Esophagus muscularis mucosa (tissue), 4 donors: ENCODE measurements at places on chromosomes 12 and 14. TPM values are rescaled to one million over a fixed set of nuclear protein-coding genes. Genes with fewer than 3 reads are reported as not detected.

- no peak for DNase-seq
Observed at GRCh38 chr14:34199585-34199984, 248.7 kb upstream of the EGLN3 start.

DNA sequence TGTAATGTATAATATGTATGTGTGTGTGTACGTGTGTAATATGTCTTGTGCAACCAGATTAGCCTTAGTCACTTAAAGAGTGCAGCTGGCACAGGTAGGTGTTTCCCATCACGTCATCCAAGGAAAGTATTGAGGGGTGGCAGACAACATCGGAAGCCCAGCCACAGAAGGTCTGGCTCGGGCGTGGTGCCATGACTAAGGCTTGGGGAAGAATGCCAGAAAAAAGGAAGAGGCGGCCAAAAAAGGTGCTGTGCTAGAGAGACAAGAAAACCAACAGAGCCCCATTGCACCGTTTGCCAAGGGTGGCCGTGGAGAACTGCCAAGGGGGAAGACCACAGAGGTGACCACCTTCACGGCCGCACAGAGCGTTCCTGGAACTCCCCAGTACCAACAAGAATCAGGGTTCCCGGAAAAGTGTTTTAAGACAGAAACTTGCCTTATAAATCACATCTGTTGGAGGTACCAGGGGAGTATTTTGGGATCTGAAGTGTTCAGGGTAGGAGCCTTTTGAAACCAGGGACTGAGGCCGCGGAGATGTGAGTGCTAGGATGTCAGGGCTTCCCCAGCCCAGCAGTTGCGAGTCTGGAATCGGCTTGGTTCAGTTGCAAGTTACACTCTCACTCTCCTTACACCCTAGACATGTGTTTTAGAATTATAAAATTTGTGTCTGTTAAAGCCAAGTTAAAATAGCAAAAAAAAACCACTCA lies 131.2 kb upstream of the DYRK2 start:
- peak; percentile 50 for DNase-seq

DNA sequence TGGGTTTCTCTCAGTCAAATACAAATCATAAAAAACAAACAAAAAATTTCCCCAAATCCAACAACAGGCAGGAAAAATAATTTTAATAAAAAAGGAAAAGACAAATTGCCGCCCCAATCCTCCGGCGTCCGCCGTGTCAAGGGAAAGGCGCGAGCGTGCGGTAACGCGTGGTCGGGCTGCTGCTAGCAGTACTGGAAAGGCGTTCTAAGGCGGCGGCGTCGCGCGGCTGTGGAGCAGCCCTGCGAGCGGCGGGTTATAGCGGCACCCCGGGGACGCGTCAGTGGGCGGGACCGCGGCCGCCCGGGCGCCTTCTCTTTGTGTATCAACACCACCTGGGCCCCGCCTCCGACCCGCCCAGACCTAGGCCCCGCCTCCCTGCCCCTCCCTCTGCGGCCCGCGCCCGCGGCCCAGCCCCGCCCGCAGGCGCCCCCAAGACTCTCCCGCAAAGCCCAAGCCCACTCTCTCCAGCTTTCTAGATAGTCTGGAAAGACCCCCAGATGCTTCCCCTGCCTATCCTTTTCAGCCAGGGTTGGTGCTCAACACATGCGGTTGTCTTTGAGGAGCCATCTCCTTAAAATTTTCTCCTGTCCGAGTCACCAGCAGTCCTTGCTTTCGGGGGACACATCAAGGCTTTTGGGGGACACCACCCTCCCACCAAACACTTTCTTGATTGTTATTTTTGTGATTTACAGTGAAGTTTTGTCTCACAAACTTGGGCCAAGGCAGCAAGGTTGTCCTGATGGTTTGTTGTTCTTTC lies at the start of gene SLC38A2:
SLC38A2 (minus strand) TSS at position 230 of the 757 bp plus-strand sequence. CDS start 1,480 bp downstream, outside the sequence.
- peak; percentile 99 for DNase-seq

DNA sequence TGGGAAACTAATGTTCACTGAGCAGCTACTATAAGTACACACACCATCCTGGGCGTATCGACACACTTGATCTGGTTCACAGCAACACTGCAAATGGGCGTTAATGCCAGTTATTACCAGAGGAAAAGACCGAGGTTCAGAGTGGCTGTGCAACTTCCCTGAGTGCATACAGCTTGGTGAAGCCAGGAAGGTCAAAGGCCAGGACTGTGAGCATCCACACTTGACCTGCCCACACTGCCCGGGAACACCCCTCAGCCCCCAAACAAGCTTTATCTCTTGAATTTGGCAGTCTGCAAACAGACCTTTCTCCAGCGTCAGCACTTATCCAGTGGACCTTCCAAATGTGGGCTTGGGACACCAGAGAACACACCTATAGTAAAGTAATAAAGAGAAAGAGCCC lies 312.6 kb downstream of the BCL11B start:
- DNase-seq, result peak; percentile 60

The CLEC14A gene
- 50.2 TPM for total RNA-seq

- DNase-seq, result no peak
Observed at GRCh38 chr14:103131580-103131979, 8.3 kb downstream of the TNFAIP2 start.

DNA sequence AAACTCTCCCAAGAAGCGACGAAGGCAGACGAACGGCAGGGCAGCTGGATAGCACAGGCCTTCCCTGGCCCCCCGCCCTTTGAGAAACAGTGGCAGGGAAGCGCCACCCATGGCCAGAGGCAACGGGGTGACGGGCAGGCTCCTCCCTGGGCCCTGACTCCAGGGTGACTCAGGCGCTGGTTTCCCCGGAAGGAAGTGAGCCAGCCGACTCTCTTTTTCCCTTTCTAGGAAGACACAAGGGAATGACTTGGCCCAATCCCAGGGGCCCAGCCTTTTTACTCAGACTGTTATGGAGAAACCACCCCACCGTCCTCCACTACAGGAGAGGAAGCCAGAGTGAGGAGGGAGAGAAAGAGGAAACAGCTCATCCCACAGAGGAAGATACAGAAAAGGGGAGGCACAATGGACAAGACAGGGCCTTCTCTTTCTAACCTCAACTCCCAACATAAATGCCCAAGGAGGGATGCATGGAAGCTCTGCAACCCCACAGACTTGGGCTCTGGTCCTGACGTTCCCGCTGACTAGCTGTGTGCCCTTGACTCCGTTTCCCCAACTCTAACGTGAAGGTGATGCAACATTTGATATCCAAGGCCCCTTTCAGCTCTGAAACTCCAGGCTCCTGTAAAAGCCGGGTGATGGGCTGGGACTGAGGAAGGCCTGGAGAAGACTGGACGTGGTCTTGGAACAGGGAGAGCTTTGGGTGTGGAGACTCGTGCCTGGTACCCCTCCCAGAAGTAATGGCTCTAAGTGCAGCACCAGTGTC lies 27.9 kb downstream of the ACTN1 start:
- DNase-seq, result peak; percentile 98

The PPP1R1A gene
- total RNA-seq, result 10.2 TPM

GRCh38 chr12:47343684-47344567 lies 264.2 kb upstream of the AMIGO2 start:
- DNase-seq, result no peak

GRCh38 chr12:20040831-20041230 lies 327.5 kb upstream of the PDE3A start:
- DNase-seq, result no peak

The DHH gene
- 2.2 TPM for total RNA-seq

The KITLG gene
- total RNA-seq, result 98.4 TPM

DNA sequence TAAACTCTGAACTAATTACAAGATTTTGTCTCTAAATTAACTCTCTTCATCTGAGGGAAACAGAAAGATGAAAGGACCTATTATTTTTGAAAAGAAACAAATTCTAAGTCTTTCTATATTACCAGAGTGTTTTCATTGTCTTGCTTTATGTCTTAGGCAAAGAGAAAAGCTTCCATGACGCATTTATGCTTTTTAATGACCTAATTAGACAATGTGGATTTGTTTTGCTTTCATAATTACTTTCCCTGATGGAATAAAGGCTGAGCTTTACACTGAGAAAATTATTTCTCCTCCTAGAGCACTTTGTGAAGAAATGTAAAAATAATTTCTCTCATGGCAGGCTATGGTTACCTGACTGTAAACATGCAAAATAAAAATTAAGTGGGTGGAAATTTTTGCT lies 138.0 kb upstream of the SLCO1C1 start:
- DNase-seq, result no peak

DNA sequence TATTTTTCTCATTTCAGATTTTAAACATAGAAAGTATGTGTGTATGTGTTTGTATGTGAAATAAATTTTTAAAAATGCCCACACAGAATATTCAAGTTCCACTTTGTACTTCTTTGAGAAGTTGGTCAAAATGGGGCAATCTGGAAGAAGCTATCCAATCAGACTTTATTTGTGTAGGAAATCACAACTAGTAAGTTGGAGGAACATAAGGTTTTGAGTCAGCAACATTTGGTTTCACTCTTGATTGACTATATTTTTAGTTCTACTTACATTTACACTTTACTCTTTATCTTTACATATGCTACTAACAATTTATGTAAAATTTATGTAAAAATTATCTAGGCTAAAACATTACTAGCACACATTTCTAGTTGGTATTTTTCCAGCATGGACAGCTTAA lies 128.1 kb downstream of the ATXN7L3B start:
- no peak for DNase-seq

- no peak for DNase-seq
Observed at GRCh38 chr12:65647074-65647473, 177.2 kb upstream of the HMGA2 start.

GRCh38 chr14:51119411-51120051 lies 24.6 kb upstream of the TRIM9 start:
- no peak for DNase-seq

- DNase-seq, result no peak
Observed at GRCh38 chr12:22635812-22636211, 10.8 kb downstream of the ETNK1 start.

The KRT6C gene
- not detected for total RNA-seq

The SYNDIG1L gene
- total RNA-seq, result 0.29 TPM

- DNase-seq, result no peak
Observed at GRCh38 chr14:106318700-106319099, 792.3 kb downstream of the TMEM121 start.

DNA sequence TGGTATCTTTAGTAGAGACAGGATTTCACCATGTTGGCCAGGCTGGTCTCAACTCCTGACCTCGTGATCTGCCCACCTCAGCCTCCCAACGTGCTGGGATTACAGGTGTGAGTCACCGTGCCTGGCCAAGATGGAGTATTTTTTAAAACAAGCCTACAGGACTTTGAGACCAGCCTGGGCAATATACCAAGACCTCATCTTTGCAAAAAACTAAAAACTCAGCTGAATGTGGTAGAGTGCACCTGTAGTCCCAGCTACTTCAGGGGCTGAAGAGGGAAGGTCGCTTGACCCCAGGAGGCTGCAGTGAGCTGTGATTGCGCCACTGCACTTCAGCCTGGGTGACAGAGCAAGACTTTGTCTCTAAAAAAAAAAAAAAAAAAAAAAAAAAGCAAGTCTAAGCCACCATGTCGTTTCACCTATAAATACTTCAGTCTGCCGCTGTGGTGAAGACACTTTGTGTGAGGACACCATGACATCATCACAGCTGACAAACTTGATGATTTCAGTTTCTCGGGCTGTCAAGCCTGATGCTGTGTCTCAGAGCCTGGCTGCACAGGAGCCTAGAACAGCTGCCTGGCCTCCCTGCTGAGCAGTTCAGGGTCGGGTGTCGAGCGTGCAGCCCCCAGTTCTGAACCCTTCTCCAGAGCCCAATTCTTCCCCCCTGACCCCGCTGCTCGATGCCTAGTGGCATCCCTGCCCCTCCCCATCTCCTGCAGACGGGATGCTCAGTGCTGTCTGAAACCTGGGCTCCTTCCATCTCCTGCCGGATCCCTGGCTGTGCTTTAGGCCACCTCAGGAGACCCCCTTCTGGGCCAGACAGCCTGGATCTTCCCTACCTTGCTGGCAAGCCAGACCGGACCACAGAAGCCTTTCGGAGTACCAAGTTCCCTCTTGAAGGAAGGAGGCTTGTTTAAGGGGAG lies 119.2 kb upstream of the EVL start:
- DNase-seq, result no peak

GRCh38 chr12:3745152-3745551 lies 7.8 kb downstream of the CRACR2A start:
- peak; percentile 45 for DNase-seq

GRCh38 chr12:57016348-57016747 lies at the start of gene TAC3:
TAC3 (minus strand) TSS chr12:57016529; CDS start chr12:57015797, 732 bp downstream.
- DNase-seq, result no peak

DNA sequence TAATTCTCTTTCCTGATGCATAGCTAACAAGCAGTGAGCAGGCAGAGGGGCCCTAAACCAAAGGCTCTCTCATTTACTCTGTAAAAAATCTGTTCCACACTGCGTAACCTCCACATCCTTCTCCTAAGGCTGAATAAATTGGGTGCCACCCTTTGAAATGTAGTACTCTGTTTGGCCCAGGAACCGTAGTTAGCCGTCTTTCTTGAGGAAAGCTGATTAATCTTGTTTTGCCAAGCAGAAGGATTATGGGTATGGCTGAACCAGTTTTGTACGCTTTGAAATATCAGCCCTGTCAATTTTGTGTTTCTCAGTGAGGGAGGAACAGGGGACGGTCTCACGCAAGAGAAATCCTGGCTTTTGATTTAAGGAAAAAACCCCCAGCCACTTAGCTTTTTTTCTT lies 19.7 kb downstream of the EML1 start:
- DNase-seq, result no peak

- DNase-seq, result no peak
Observed at GRCh38 chr14:58341152-58341748, 42.9 kb downstream of the ARID4A start.

The LYZ gene
- total RNA-seq, result 14.9 TPM

The CD69 gene
- total RNA-seq, result 0.65 TPM

DNA sequence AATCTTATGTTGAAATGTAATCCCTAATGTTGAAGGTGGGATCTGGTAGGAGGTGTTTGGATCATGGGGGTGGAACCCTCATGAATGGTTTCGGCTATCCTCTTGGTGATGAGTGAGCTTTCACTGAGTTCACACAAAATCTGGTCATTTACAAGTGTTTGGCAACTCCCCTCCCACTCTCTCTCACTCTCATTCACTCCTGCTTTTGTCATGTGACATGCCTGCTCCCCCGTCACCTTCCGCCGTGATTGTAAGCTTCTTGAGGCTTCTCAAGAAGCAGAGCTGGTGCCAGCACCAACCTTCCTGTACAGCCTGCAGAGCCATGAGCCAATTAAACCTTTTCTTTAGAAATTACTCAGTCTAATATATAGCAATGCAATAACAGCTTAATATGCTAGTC lies 245.4 kb downstream of the BMP4 start:
- no peak for DNase-seq

DNA sequence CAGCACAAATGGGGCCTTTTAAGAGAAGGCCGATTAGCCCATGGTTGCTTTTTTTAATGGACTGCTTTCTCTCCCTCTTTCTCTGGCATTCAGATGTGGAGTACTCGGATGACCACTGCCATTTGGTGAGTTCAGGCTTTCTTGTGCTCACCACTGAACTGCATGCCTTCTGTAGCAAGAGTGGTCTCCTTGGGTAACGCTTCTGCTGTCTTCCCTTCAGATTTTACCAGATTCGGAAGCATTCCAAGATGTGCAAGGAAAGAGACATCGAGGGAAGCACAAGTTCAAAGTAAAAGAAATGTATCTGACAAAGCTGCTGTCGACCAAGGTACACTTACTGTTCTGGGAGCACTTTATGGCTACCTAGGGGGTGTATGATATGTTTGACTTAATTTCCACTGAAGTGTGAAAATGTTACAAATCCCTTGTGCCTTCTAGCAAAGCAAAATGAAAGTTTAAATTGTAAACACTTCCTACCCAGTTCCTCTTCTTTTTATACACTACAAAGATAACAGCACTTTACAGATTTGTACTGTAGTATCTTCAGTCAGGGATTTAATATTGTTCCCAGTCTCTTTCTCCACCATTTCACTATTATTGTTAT lies 148.8 kb downstream of the PLXNC1 start:
- DNase-seq, result no peak

The EIF2S3B gene
- 0.45 TPM for total RNA-seq
